ENCODE measurements at places on chromosomes 2 and 18. TPM values are rescaled to one million over a fixed set of nuclear protein-coding genes. Genes with fewer than 3 reads are reported as not detected.

DNA sequence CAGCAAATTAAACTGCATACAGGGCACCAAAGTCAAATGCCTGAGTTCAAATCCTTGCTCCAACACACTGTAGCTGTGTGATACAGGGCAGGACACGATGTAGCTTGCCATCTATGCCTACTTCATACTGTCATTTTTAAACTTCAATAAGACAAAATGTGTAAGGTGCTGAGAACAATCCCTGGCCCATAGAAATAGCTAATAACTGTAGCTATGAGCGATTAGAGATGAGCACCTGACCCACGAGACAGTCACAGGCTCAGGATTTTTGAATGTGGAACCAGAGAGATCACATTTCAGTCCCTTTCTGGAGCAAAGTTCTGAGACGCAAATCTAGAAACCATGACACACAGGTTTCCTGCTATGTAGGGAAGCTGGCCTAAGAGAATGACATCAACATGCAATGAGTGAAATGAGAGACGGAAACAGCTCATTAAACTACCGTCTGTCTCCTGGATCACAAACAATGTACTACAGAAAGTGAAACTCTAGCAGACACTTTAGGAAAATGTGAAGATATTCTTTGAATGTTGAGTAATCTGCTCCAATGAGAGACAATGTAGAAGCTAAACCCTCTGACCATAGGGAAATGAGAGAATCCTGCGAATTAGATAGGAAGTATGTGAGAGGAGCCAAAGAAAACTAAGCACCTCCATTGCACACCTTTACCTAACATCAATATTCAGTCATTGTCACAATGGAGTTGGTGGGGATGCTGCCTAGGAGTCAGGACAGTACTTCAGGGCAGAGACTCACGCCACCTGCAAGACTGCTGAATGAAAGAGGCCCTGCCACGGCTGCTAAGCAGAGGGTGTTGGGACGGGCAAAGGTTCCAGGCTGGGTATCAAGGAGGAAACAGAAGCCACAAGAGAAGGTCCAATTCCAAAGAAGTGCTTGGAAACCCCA lies 25.5 kb downstream of the B4GALT6 start:
- no peak for DNase-seq

- peak; percentile 39 for DNase-seq
Observed at GRCh38 chr2:239182981-239183791, 217.6 kb downstream of the HDAC4 start.

DNA sequence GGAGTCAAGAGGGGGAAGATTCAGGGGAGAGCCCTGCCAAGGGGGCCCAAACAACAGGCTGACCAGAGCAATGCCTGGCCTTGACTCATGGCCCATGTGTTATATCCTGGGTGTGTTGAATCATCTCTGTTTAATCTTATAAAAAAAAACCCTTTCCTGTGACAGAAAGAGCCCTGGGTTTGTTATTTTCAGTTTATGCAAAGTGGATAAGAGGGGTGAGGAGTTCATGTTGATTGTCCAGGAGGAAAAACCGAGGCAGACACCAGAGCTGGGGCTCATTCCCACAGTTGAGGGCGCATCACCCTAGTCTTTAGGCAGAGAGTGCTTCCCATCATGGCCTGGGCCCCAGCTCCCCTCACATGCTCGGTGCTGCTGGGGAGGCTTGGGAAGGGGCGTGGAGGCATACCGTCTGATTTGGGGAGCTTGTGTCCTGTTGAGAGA lies 30.9 kb upstream of the IL37 start:
- no peak for DNase-seq

DNA sequence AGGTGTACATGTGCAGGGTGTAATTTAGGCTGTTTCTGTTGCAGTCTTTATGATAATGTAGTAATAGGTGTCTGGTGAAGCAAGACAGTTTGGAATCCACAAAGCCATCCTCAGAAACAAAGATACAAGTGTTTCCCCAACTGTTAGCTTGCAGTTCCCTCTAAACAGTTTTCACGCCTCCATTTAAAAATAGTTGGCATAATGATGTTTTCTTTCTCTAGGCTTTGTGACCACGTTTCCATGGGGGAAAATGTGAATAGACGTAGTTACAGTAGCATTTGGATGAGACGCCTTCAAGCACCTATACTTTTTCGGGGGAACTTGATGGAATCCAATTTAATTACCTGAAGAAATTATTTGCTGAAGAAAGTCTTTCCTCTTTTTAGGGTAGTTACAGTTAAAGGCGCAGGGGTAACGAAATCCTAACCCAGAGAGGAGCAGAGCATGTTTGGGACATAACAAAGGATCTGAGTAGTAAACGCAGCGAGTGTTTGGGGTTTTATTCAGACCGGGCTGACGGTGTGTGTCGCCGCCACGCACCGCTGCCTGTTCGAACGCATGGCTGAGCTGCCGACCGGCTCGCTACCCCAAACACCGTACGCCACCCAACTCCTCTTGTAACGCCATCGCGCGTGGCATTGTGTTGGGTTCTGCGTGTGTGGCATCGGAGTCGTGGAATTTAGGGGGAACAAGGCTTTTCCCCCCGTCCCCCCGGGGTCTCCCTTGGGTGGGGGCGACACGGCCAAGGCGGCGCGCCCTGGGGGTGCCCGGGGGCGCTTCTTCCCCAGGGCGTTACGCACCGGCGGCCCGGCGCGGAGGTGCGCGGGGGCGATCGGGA lies 681 bp upstream of the NRP2 start:
- DNase-seq = no peak

- DNase-seq = no peak
Observed at GRCh38 chr2:190618030-190618429, 30.9 kb upstream of the NAB1 start.

GRCh38 chr2:104781151-104781550 lies 72.8 kb upstream of the POU3F3 start:
- no peak for DNase-seq

- no peak for DNase-seq
Observed at GRCh38 chr2:10934979-10935350, 23.2 kb downstream of the KCNF1 start.

The CCDC141 gene
- 12.3 TPM for total RNA-seq

GRCh38 chr18:67590571-67591141 lies 74.1 kb upstream of the DSEL start:
- no peak for DNase-seq

The BUB1 gene
- 0.11 TPM for total RNA-seq

- no peak for DNase-seq
Observed at GRCh38 chr2:161033059-161033660, 127.1 kb upstream of the TANK start.

DNA sequence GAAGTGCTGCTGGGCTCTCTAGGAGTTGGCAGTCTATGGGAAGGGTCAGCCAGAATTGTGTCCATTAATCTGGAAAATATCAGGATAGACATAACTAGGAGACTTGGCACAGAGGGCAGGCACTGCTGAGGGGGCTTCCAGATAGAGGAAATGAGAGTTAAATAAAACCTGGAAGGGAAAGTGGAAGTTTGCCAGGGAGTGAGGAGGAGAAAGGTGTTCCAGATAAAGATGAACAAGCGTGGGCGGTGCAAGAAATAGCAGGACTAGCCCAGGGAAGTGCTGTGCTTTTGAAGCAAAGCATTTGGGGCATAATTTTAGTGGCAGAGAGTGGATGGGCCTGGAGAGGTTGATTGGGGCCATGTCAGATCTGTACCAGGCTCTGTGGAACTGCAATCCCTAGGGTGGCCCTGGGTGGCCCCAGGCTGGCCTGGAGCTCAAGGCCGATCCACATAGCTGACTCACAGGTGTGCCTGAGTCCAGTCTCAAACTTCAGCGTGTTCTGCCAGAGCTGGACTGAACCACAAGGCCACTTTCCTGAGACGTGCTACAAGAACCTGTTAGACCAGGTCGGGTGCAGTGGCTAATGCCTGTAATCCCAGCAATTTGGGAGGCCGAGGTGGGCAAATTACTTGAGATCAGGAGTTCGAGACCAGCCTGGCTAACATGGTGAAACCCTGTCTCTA lies 26.9 kb downstream of the GALM start:
- no peak for DNase-seq

DNA sequence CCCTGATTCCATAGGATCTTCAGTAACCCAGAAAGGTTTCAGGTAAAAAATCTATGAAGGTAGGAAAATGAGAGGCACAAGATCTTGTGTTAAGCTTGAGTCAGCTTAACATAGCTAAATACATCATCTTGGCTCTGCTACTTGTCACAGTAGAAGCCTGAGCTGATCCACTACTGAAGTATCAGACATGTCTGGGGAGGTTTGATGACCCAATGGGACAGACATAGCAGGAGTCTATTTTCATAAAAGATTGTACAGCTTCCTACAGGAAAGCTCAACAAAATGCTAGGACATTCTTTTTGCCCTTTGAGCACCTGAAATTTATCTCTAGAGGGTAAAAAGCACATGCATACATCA lies 84.3 kb upstream of the FSHR start:
- DNase-seq = no peak

DNA sequence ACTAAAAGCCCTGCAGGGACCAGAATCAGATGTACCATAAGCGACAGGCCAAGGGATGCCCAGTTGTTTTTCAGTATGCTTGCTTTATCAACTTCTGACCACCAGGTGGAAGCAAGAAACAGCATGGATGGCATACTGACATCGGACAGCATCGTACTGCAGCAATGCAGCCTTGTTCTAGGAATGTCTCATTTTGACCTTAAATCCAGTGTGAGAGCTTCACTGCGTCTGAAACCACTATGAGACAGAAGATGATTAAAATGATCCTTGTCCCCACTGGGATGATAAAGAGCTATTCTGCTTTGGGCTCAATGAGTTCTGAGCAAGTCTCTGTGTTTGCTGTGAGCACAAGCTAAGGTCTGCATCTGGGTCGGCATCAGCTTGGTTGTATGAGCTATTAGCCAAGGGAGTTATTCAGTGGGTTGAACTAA lies 54.3 kb downstream of the CDK15 start:
- no peak for DNase-seq

The ST8SIA3 gene
- total RNA-seq = not detected

The FHOD3 gene
- 20.2 TPM for total RNA-seq

GRCh38 chr2:180846756-180847472 lies 133.5 kb upstream of the UBE2E3 start:
- DNase-seq = no peak

GRCh38 chr2:96828436-96828835 lies 12.4 kb downstream of the CNNM3 start:
- no peak for DNase-seq

The LAMA3 gene
- 1.8 TPM for total RNA-seq

The VSNL1 gene
- total RNA-seq = not detected

- DNase-seq = peak; percentile 41
Observed at GRCh38 chr2:20582600-20583221, 68.2 kb downstream of the HS1BP3 start.

- no peak for DNase-seq
Observed at GRCh38 chr2:166841152-166841551, 47.1 kb upstream of the XIRP2 start.

The C2orf81 gene
- 0.46 TPM for total RNA-seq

The NR4A2 gene
- 0.86 TPM for total RNA-seq

The MSTN gene
- 0.56 TPM for total RNA-seq

The DAW1 gene
- total RNA-seq = not detected

- DNase-seq = no peak
Observed at GRCh38 chr2:108925735-108926134, 63.3 kb downstream of the EDAR start.

- DNase-seq = no peak
Observed at GRCh38 chr2:213766465-213766901, 482.2 kb downstream of the SPAG16 start.

DNA sequence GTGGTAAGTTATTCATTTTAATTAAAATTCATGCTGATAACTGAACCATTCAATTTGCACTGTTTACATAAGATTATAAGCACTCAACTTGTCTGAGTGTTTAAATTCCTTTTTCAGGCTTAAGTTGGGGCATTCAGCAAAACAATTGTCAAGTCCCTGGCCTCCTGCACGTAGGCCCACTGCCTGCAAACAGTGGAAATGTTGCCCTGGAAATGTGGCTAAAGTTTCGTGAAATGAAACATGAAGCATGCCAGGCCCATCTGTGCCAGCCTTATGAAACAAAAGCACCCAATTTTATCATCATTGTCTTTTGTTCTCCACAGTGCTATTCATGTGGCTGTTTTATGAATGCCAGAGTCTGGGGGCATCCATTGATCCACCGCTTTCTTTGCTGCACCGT lies 163.7 kb downstream of the PTGR3 start:
- DNase-seq = no peak

GRCh38 chr2:241177526-241178334 lies 10.7 kb upstream of the ANO7 start:
- DNase-seq = no peak

DNA sequence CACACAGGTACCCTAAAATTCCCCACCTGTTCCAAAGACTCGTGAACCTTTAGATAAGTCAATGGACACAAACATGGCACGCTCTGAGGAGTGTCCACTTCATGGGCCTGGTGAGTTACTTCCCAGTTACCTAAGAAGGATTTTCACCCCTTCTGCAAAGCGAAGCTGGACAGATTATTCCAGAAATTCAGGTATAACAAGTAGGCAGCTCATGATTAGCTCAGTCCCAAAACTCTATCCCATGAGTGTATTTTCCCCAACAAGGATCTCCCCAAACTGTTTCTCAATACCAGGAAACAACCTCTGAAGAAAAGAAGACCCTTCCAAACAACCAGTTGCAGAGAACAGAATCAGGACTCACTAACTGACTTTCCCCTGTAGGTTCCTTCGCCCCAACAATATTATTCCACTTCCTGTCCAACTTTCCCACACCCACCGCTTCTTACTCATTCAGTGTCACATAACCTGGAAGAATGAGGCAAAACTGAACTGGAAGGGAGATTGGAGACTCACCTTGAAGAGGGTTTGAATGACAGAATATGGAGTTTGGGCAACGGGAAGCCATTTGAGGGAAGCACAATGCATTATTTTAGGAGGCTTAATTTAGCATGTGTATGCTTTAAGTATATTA lies 120.1 kb downstream of the ANTXR1 start:
- no peak for DNase-seq

The TCF23 gene
- not detected for total RNA-seq

The FEV gene
- total RNA-seq = not detected

GRCh38 chr2:51534166-51534565 lies 502.2 kb upstream of the NRXN1 start:
- DNase-seq = no peak

DNA sequence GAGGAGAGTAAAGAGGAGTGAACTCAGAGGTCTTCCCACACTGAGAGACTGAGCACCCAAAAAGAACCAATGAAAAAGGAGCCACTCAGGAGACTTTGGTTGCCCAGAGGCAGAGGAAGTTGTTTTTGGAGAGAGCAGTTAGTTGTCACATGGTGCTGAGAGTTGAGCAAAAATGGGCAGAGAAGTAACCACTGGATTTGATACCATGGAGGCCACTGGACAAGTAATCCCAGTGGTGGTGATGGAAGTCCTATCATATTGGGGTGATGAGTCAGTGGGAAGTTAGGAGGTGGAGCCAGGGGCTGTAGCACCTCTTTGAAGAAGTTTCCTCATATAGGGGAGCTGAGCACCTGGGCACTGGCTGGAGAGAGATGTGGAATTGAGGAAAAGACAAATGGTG lies 235.8 kb downstream of the TPGS2 start:
- DNase-seq = no peak

The OST4 gene
- 193 TPM for total RNA-seq
